CD8-positive, alpha-beta memory T cell (primary cell): ENCODE measurements at places on chromosomes 2 and 18. TPM values are rescaled to one million over a fixed set of nuclear protein-coding genes. Genes with fewer than 3 reads are reported as not detected.

GRCh38 chr2:118723394-118723793 lies 124.1 kb downstream of the EN1 start:
- DNase-seq, result no peak

Gene SAG
- not detected for total RNA-seq

DNA sequence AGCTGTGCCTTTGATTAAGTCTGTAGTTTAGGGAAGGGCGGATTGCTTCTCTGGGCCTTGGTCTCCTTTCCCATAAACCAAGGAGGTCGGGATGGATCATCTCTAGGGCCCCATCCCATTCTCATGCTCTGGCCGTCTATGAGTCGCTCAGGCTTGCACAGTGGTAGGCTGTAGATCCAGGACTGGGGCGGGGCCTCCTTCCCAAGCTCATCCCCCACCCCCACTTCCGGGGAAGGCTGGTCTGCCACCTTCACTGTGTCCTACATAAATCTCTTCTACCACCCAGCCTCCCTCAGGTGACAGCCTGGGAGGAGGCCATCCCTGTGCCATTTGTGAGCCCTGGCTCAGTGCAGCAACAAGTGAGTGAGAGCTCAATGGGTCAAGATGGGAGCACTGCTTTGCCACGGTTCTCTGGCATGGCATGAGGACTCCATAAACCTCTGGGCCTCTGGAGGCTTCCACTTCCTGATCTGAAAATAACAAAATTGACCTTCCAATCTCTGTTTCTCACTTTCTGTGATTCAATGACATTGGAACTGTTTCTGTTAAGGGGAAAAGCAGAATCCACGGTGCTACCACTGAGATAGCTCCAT lies 68.5 kb downstream of the SUMO1 start:
- DNase-seq, result no peak

GRCh38 chr2:121705390-121705789 lies 31.3 kb downstream of the NIFK start:
- DNase-seq, result no peak

GRCh38 chr2:210503001-210503623 lies 26.6 kb upstream of the LANCL1 start:
- DNase-seq, result peak; percentile 11

DNA sequence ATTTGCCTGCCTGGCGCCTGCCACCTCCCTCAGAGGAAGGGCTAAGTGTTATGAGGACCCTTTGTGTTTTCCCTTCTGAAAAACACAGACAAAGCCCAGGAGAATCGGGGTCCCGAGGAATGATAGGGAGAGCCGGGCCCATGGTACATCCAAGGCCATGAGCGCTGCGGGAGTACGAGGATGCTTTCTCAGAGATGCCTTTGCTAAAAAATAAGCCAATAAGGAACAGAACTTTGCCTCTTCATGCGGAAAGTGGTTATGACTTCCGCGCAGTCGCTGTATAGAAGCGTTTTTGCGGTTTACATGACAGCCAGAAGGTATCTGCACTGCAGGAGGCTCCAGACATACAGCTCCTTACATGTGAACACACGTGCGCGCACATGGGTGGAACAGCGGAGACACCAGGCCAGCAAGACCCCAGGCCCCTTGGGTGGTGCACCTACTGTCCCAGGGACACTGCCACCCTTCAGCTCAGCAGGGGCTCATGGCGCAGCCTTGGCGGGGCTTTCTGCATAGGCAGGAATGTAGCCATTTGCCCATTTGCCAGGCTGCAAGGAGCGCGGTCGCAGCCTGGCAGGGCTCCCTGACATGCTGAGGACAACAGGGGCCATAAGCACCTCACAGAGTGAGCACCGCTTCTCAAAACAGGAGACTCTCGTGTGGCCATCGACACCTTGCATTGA lies 252.4 kb upstream of the SALL3 start:
- no peak for DNase-seq

- DNase-seq, result no peak
These were observed 103.2 kb downstream of the KLHL14 start for GRCh38 chr18:32669549-32670165.

- no peak for DNase-seq
These were observed 114.7 kb downstream of the CPS1 start for GRCh38 chr2:210671065-210671464.

Gene APCDD1
- not detected for total RNA-seq

Gene SERPINB12
- total RNA-seq, result not detected
